ENCODE measurements at places on chromosomes 4 and X.
A peak's percentile ranks its signal among the peaks of the same experiment; 100 is the strongest.

- no peak for DNase-seq
Measured at GRCh38 chrX:4881277-4881676, 1167.8 kb upstream of the PRKX start.

- no peak for DNase-seq
Measured at GRCh38 chr4:31190671-31191070, 470.5 kb downstream of the PCDH7 start.

DNA sequence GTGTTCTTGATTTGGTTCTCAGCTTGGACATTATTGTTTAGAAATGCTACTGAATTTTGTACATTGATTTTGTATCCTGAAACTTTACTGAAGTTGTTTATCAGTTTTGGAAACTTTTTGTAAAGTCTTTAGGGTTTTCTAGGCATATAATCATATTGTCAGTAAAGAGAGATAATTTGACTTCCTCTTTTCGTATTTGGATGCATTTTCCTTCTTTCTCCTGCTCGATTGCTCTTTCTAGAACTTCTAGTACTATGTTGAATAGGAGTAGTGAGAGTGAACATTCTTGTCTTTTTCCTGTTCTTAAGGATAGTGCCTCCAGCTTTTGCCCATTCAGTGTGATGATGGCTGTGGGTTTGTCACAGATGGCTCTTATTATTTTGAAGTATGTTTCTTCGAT is 24.1 kb downstream of the TMPRSS11A start:
- DNase-seq, result no peak

DNA sequence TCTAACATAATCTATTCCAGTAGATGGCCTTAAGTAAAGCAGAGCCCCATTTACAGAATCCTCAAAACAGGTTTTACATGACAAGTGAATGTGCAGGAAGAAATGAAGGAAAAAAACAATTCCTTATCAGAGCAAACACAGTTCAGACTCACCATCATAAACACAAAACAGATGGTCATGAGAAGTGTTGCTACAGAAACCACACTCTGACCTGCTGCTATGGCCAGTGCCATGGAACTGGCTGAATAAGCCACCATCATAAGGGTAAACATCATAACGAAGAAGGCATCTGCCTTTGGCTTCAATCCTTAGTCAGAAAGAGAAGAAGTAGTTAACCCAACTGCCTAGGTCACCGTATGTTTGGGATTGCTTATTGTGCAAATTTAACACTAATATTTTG is 61.1 kb downstream of the ABCG2 start:
- DNase-seq, result no peak

GRCh38 chrX:154516656-154517100 is 646 bp upstream of the FAM3A start:
- peak; percentile 58 for DNase-seq

DNA sequence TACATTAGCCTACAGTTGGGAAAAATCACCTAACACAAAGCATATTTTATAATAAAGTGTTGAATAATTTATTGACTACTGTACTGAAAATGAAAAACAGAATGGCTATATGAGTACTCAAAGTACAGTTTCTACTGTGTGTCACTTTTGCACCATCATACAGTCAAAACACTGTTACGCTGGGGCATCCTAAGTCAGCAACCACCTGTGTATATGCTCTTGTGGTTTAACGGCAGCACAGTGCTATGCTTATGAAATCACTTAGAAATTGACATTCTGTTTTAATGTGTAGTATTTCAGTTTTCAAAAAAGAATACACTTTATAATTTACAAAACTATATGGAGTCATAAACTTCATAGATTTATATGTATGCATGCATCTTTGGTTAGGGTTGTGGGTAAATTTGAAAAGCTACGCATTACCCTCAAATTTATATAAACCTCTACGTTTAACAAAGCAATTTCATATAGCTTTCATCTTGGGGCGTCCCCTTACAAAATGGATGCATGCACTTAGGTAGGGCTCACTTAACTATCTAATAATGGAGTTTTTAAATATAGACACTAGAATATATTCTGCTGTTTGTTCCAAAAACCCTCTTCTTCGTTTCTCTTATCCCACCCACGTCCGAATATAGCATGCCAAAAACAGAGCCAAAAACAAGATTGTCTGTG is 690 bp upstream of the NEIL3 start:
- peak; percentile 58 for DNase-seq

- no peak for DNase-seq
Measured at GRCh38 chrX:39661116-39661907, 436.4 kb downstream of the BCOR start.

DNA sequence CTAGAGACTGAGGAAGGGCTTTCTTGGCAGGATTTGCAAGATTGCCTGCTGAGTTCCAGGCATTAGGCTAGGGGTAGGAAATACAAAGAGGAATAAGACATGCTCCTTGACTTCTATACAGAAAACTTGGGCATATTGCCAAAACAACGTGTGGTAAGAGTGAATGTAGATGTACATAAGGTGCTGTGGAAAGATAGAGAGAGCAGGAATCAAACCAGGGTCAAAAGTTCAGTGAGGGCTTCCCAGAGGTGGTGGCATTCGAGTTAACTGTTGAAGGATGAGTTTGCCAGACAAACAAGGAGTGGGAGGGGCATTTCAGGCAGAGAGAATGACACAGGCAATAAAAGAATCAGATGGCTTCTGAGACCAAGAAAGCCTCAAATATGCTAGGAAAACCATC is 187.9 kb downstream of the KDR start:
- DNase-seq, result no peak

GRCh38 chr4:122167369-122167768 is 15.2 kb downstream of the BLTP1 start:
- no peak for DNase-seq

GRCh38 chr4:88226143-88226542 is 58.2 kb downstream of the PPM1K start:
- DNase-seq, result no peak

DNA sequence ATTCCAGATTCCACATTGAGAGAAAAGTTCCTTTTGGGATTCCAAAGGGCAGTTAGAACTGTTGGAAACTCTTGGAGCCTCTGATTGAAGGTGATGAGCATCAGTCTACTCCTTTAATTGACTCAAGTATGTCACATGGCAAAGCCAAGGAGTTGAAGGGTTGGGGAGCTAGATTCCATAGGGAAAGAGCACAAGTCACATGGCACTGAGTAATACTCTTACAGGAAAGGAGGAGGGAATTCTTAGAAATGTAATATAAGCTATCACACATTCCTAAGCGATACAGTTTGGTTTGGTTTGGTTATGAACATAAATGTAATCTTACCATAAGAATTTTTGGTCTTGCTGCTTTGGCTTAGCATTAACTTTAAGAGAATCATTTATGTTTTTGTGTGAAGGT is 15.7 kb downstream of the SPCS3 start:
- DNase-seq, result no peak

- no peak for DNase-seq
Measured at GRCh38 chr4:114658179-114658578, 59.6 kb downstream of the UGT8 start.
